Head of caudate nucleus (tissue), 42 donors: ENCODE measurements at places on chromosomes 5 and 9.

GRCh38 chr9:15182730-15183129 lies 124.3 kb downstream of the TTC39B start:
- no peak for DNase-seq

DNA sequence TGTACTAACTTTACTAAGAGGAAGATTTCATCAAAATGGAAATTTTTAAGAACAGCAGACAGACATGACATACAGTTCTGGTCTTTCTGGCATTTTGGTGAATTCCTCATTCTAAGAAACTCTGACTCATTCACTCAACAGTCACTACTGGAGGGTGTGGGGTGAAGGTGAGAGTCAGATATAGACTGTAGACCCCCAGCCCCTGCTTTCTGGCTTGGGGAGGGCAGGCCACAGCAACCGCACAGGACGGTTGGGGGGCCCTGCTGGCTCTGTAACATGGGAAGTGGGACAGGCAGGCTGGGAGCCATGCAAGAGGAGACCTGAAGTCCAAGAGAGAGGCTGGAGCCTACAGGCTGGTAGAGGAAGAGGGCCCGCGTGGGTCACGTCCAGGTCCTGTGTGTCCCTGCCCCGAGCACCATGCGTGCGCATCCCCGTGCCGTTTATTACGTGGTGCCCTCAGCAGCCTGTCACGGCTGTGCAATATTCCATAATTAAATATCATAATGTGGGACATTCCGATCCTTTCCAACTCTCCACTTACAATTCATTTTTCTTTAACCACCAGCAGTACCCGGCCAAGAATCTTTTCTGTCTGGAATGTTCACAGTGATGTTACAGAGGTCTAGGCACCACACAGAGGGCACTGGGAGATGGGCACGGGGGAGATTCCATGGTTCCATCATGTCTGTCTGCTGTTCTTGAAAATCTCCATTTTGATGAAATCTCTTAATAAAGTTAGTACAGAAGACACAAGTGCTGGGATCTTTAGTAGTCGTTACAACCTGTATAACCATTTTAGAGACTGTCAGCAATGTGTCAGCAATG lies 75.5 kb downstream of the SEMA4D start:
- DNase-seq: no peak

DNA sequence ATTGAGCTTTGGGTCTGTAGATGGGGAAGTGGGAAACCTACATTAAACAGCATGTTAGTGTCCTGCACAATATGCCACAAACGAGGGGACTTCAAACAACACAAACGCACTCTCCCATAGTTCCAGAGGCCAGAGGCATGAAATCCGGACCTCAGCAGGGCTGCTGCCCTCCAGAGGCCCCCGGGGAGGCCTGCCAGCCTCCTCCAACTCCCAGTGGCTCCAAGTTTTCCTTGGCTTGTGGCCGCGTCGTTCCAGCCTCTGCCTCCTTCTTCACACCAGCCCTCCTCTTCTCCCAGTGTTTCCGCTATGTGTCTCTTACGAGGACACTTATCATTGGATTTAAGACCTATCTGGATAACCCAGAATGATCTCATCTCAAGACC lies 13.3 kb upstream of the COL5A1 start:
- DNase-seq: no peak

- no peak for DNase-seq
These were observed 193.4 kb upstream of the GAS1 start for GRCh38 chr9:87140605-87141109.

- DNase-seq: no peak
These were observed 63.0 kb downstream of the NR6A1 start for GRCh38 chr9:124708074-124708473.

DNA sequence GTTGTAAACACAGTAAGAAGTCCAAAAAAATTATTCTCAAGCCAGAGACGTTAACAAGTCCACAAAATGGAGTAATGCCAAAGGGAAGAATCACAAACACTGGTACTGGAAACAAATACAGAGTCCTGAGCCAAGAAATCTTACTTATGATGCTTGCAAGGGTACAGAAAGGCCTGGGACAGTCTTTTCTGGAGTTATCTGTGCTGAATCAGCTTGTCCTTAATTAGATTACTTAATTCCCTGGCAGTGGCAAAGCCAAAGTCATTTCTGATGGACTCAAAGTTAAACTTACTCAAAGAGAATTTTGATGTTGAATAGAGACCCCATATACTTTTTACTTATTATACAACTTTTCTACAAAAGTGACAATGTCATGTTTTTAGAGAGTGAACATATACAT lies 610.5 kb upstream of the ITGA1 start:
- no peak for DNase-seq
